ENCODE measurements at places on chromosomes 7 and 10.

GRCh38 chr7:6160191-6160623, 112.2 kb downstream of the CYTH3 start:
- DNase-seq = no peak

DNA sequence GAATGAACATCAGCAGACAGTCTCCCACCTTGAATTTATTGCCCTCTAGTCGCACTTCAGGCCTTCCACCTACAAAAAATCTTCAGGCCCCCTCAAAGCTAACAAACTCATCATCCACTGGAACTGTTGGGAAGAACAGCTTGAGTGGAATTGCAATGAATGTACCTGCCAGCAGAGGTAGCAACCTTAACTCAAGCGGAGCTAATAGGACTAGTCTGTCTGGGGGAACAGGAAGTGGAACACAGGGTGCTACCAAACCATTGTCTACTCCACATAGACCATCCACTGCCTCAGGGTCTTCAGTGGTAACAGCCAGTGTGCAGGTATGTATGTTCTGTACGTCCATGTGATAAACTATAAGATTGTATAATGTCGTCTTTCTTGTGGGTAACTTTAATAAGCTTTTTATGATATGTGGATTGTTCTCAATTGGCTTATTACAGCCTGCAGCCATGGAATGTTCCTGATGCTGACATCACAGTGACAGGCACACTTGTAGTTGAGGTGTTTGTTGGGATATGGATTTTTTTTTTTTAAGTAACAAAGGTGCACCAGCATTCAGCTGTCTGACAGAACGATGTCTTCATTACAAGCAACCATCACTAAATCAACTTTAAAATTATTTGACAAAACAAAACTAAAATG, 53.3 kb downstream of the UBN2 start:
- DNase-seq = no peak

- no peak for DNase-seq
These were observed 33.8 kb upstream of the FZD8 start for GRCh38 chr10:35675846-35676245.

DNA sequence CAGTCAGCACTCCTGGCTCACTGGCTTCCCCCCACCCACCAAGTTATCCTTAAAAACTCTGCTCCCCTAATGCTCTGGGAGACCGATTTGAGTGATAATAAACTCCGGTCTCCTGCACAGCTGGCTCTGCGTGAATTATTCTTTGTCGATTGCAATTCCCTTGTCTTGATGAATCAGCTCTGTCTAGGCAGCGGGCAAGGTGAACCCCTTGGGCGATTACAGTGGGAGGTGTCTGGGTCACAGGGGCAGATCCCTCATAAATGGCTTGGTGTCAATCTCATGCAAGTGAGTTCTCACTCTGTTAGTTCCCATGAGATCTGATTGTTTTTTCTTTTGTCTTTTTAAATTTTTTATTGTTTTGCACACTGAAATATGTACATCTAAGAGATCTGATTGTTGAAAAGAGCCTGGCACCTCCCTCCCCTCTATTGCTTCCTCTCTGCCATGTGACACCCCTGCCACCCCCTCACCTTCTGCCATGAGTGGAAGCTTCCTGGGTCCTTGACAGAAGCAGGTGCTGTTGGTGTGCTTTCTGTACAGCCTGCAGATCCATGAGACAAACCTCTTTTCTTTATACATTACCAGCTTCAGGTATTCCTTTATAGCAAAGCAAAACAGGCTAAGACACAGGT, 20.5 kb downstream of the OTUD1 start:
- no peak for DNase-seq
